Activated CD4-positive, alpha-beta T cell treated with anti-CD3 and anti-CD28 coated beads, Interleukin-2, amount 50 U/mL, for 24 hours (primary cell): ENCODE measurements at places on chromosomes 4 and X.

GRCh38 chrX:11756354-11757318 is 1.4 kb upstream of the MSL3 start:
- no peak for DNase-seq

DNA sequence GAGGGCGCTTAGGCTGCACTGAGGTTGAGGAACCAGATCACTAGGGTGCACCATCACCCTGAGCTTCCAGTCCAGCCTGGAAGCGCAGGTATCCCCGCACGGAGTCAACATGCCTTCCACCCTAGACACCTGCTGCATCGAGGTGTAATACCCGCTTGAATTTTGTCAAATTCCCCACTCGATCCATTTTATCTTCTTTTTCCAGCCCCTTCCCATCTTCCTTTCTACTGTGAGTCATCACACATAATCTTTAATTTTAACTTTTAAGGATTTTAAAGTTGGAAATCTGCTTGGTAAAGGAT is 821 bp downstream of the PLK4 start:
- DNase-seq = no peak

GRCh38 chr4:37723067-37723466 is 36.9 kb upstream of the RELL1 start:
- no peak for DNase-seq

DNA sequence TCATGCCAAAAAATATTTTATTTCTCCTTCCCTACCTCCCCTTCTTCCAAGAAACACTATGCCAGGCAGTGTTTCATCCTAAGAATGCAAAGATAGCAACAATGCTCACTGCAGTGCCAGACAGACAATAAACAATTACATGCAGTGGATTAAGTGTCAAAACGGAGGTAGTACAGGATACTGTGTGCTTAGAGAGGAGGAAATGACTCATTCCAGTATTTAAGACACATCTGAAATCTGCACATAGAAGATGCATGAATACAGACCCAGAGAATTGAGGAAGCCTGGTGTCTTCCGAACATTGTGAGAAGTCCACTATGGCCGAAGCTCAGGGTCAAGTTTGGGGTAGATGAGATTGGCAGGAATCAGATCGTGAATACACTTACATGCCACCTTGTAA is 326.4 kb downstream of the PPP3CA start:
- no peak for DNase-seq

DNA sequence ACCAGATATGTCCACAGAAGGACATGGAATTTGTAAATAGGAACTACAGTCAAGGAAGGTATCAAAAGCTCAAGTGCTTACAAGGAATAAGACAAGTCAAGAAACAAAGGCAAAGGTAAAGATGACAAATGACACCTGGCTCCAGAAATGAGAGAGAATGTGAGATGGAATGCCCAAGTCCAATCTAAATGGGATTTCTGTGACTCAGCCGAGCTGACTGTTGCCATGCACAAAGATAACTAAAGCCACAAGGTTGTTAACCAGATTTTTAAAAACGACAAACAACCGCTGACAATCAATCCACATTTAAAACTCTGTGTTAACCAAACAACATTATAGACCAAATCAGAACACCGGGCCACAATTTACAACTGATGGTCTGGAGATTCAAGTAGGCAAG is 1.1 kb downstream of the NFXL1 start:
- DNase-seq = no peak

GRCh38 chr4:138599965-138600364 is 357.8 kb upstream of the SLC7A11 start:
- DNase-seq = no peak

DNA sequence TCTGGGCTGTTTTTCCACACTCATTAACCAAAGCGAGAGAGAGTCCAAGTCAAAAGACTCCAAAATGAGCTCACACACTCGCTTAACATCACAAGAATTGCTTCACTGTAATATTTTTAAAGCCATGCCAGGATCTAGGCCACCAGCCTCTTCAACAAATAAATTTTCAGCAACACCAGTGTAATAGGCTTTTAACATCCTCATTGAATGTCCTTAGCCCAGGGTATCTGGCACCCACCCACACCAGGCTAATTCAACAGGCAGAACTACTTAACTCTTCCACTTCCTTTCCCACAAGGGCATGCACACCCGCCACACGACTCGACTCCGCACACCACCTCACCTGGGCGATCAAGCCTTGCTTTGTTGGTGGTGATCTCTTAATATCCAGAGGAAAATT is 34.2 kb downstream of the FAT1 start:
- no peak for DNase-seq

GRCh38 chr4:68490826-68491457 is 43.7 kb downstream of the TMPRSS11E start:
- DNase-seq = no peak

DNA sequence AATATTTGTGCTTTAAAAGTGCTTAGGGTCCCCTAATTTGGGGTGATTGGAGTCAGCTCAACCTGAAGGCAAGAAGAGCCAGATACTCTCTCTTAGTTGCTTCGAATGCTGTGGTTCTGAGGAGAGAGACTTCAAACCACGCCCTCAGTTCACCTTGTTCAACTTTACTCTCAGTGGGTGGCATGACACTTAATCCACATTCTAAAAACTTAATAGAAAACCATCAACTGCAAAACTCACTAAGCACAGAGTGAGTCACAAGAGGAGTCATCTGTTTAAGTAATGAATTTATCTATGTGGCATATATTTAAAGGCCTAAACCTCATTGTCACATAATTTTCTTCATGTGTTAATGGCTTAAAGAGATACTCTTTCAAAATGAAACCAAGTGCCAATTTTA is 99.5 kb upstream of the SLC4A4 start:
- DNase-seq = no peak

DNA sequence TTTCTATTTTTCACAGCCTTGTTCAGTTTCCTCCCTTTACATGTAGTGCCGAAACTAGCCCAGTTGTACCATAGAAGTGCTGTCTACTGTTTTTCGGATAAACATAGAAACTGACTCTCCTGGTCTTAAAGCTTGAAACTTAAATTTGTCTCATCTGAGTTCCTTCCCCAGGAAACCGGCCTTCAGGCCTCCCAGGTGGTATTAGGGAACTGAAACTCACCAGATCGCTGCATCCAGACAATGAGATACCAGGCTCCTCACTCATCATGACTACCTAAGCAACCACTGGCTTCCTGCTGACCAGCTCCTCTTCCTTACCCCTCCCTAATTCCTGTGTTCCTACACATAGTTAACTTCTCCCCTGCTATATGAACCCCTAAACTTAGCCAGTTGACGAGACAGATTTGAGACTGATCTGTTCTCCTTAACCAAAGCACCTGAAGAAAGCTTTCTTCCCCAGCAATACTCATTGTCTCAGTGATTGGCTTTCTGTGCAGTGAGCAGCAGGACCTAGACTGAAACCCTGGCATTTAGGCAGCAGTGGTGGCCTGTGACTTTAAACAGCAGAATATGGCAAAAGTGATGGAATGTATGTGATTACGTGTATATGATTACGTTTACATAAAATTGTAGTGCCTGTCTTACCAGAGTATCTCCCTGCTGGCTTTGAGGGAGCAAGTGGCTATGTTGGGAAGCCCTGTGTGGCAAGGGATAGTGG is 959.1 kb upstream of the LCORL start:
- DNase-seq = no peak

- DNase-seq = no peak
Measured at GRCh38 chrX:20452487-20452886, 185.8 kb upstream of the RPS6KA3 start.

- no peak for DNase-seq
Measured at GRCh38 chrX:54530357-54530900, 410 bp downstream of the GNL3L start.

- DNase-seq = no peak
Measured at GRCh38 chr4:77082886-77083608, 7.3 kb upstream of the CCNI start.

- DNase-seq = no peak
Measured at GRCh38 chr4:123555233-123555806, 158.7 kb downstream of the SPRY1 start.

- no peak for DNase-seq
Measured at GRCh38 chrX:110723844-110724243, 71.8 kb downstream of the CHRDL1 start.
